ENCODE measurements at places on chromosomes 7 and 10. TPM values are rescaled to one million over a fixed set of nuclear protein-coding genes. Genes with fewer than 3 reads are reported as not detected.

The MINPP1 gene
- 28.0 TPM for total RNA-seq

The FAM25C gene
- total RNA-seq: not detected

The RBP3 gene
- not detected for total RNA-seq

DNA sequence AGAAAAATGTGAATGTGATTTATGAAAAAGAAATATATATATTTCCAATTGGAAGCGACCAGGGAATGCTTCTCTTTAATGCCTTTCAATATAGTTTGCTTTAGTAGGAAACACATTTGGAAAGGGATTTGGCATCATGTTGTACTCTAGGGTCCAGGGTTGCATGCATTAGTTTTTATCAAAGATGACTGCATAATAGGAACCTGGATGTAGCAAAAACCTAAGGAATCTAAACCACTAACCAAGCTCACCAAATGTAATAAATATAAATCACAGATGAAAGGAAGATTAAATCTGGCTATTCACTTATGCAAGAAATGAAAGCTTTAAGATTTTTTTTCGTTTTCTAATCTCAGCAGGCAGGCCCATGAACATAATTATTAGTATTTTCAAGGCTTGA is 120.0 kb downstream of the ATXN7L1 start:
- no peak for DNase-seq

- DNase-seq: peak; percentile 36
These were observed 92.9 kb downstream of the CPED1 start for GRCh38 chr7:121081327-121081936.

DNA sequence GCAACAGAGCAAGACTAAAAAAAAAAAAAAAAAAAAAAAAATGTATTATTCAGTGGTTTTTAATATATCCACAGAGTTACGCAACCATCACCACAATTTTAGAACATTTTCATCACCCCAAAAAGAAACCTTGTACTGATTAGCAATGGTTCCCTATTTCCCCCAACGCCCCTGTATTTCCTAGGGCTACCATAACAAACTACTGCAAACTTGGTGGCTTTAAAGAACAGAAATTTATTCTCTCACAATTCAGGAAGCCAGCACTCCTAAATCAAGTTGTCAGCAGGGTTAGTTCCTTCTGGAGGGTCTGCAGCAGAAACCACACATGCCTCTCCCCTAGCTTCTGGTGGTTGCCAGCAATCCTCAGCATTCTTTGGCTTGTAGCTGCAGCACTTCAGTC is 5.9 kb upstream of the NUP42 start:
- no peak for DNase-seq

DNA sequence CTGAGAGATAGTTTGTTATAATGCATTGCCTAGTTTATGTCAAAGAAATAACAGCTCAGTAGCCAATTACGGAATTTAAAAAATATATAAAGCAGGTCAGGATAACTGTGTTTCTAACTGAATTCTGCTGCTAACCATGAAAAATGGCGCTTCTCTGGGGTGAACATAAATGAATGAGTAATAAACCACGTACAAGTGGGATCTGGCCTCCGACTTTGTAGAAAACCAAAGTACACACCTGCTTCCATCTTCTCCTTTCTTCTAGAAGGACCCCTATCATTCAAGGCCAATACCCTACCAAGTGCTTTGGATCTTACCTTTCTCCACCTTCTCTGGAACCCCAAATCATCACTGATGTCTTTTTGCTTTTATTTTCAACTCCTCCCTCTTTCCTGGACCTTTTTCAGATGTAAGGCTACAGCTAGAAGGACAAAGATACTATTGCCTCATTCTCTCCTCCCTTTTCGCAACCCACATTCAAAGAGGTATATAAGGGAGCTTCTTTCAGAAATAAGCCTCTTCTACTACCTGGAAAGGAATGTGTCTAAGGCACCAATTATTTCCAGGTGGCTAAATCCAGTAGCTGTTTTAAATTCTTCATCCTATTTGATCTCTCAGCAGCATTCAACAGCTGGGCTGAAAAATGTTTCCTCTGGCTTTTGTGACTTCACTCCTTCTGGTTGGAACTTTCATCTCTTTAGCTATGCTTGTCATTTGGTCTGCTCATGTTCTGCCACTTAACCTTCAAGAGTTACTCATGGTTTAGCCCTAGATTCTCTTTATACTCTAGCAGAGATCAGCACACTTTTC is 37.7 kb downstream of the NAMPT start:
- no peak for DNase-seq

GRCh38 chr7:134835463-134835823 is 56.0 kb downstream of the CALD1 start:
- DNase-seq: no peak

GRCh38 chr10:114611617-114612016 is 46.5 kb downstream of the ABLIM1 start:
- no peak for DNase-seq

DNA sequence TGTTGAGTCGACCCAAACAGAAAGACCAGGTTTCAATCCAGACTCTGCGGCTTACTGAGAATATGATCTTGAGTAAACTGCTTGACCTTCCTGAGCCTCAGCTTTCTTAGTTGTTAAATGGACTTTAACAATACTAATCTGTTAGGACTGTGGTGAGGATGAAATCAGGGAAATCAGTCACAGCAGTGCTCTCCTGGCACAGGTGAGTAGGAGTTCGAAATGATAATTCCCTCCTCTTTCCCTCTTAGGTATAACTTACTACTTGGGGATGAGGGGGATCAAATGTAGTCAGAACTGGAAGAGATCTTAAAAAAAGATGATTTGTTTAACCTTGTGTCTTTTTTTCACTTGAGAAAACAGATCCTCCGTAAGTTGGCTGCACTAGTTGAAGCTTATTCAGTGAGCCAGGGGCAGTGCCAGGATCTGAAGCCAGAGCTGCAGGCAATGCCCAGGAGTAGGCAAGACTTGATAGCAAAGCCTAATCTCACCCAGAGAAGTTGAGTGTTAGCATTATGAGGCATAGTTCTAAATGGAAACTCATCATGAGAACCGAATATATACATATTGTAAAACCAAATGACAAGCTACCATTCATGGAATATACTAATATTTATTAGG is 1.8 kb upstream of the MAGI2 start:
- no peak for DNase-seq

DNA sequence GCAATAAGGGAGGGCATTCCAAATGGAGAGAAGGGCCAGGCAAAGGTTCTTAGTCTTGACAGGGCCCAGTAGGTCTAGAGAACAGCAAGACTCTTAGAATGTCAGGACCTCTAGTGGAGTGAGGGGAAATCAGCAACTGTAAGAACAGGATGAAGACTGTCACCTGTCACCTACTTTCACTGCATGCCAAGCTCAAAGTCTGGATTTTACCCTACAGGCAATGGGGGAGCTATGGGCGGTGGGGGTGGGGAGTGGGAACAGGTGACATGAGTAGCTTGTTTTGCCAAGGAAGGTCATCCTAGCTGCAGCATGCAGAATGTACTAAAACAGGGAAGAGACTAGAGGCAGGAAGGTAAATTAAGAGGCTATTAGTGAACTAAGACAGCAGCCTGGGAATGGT is 18.3 kb downstream of the GOT1 start:
- DNase-seq: peak; percentile 75

DNA sequence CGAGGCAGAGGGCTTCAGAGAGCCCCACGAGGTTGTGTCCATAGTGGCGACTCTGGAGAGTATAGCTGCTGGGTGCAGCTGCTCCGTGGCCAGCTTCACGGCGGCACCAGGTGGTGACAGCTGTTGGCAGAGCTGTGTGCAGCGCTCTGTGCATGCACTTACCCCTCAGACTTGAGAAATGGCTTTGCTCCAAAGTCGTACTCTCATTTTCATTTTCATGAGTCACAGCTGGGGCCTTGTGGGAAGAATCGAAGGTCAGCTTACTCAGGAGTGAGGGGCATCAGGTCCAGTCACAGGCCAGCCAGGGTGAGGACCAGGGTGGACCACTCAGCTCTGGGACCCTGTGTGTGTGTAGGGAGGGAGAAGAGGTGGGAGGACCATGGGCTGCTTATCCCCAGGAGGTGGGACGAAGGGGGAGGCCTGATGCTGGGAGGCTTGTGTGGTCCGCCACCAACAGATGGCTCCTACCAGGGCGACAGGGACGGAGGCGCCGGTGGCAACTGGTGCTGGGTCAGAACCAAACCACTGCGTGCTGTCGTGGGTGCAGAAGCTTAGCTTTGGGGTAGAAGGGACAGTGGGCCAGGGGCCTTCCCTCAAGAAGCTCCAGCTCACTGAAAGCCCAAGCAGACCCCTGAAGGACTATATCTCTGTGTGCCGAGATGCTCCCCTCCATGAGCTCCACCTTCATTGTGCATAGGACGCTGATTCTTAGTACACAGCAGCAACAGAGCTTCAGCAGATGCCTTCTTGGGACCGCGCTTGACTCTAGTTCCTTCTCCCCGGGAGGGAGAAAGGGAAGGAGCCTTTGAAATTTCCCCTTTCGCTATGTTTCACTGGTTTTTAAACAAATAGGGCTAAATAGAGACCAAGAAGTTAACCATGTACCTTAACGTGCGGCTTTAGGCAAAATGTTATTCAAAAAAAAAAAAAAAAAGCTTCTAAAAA is 225.0 kb downstream of the CELF2 start:
- no peak for DNase-seq

DNA sequence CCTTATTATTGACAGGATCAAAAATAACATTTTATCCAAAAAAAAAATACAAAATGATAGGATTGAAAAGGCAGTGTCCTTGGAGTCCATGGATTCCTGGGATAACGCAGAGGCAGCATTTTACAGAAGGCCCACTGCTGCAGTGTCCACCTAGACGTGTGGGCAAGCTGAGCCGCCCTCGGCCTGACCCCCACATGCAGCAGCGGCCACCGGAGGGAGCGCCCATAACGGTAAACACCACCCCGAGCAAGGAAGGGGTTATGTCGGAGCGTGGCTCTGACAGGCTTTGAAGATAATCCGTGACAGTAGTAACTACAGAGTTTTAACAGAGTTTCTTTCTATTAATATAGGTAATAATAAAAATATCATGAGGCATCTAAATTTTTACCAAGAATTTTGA is 45.3 kb upstream of the PITRM1 start:
- DNase-seq: no peak

DNA sequence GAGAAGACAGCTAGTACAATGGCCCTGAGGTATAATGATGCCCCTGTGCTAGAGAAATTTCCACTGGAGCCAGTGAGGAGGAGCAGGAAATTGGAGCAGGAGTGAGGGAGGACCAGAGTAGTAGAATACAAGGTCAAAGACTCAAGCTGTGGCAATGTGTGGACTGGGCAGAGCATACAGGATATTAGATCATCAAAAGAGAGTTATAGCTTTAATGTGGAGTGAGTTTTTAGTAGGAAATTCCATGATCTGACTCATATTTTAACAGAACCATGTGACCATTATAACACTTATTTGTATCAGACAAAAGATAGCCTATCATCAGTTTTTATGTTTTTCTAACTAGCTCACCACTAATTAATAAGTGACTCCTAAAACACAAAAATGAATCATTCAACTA is 154.1 kb downstream of the DGKB start:
- DNase-seq: no peak

Data from HepG2 (cell line).